Activated CD8-positive, alpha-beta memory T cell treated with anti-CD3 and anti-CD28 coated beads, Interleukin-2, amount 10 ng/mL, durations not matched to agents 7 days and 5 days (primary cell): ENCODE measurements at places on chromosomes 11 and 22.

DNA sequence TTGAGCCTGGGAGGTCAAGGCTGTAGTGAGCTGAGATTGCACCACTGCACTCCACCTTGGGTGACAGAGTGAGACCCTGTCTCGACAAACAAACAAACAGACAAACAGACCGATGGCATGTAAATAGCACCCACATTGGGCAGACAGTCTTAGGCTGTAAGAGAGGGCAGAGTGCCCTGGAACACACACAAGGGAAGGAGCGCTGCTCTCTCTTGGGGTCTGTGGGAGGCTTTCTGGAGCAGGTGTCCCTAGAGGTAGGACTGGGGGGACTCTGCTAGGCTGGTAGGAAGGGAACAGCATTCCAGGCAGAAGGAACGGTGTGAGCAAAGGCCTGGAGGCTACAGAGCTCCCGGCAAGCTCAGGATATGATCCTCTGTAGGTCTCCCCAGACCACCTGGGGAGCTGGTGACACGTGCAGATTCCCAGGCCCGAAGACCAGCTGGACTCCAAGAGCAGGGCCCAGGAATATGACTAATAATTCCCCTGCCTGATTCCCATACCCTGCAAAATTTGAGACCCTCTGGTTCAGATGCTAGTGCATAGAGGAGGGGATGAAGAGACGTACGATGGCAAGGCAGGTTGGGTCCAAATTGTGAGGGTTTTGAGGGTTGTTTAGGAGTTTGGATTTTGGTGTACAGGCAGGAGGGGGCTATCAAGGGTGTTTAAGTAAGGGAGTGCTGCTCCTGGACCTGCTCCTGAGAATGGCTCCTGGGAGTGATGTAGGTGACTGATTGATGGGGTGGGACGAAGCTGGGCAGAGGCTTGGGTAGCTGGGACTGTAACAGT, 11.6 kb downstream of the SMIM38 start:
- H3K27me3 ChIP-seq, result peaks cover 12% of the 10 kb centered on the region
- H3K4me3 ChIP-seq, result no peak overlapping the region
- H3K36me3 ChIP-seq, result no peaks in the 10 kb centered on the region

DNA sequence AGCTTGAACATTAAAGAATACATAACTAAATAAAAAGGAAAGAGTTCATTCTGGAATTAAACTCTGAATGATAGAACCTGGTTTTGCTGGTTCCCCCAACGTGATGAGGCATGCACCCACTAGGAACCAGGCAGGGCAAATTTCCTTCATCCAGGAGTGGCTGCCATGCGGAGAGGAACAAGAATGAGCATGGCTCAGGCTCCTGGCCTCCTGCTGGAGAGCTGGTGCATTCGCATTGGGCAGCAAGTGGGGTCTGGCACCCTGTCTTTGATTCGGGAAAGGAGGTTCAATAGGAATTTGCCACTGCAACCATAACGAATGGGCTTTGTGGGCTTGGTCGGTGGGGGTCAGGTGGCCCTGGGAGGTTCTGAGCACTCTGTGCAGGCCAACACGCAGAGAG, 169.8 kb upstream of the TENM4 start:
- no peaks in the 10 kb centered on the region for H3K27me3 ChIP-seq
- no peaks in the 10 kb centered on the region for H3K4me1 ChIP-seq
- no peaks in the 10 kb centered on the region for H3K36me3 ChIP-seq
- DNase-seq, result no peak

GRCh38 chr22:17855572-17856290, 81.5 kb upstream of the BID start:
- no peak for DNase-seq
- H3K27me3 ChIP-seq, result no peaks in the 10 kb centered on the region
- no peak overlapping the region for H3K27ac ChIP-seq

DNA sequence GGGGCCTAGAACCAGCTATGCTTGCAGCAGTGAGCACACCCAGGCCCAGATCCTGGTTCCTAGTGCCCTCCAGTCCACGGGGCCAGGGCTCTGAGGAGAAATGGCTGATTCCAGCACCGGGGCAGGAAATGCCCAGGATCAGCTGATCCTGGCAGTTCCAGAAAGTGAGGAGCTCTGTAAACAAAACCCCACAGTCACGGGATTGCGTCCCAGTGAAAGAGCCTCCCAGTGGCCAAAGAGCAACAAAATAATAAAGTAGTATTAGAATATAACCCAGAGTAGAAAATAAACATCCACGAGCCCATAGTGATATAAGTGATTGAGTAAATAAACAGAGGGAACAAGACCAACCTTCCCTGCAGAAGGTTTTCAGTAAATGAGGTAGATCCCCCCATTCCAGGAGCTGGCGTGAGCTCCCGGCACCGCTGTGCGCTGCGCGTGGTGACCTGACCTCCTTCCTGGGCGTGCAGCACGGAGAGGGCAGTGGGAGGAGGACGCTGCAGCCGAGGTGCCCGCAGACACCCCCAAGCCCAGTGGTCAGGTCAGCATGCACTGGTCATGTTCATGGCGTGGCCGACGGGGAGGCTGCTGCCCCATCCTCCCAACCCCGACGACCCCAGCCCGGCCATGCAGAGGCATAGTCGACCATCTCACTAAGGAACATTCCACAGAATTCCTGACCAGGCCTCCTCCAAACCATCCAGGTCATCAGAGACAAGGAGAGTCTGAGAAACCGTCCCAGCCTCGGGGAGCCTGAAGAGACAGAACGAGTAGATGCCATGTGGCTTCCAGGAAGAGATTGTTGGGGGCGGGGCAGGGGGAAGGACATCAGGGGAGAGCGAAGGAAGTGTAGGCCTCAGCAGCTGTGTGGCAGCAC, 19.8 kb downstream of the PTDSS2 start:
- no peaks in the 10 kb centered on the region for H3K36me3 ChIP-seq
- H3K4me1 ChIP-seq, result no peaks in the 10 kb centered on the region
- H3K27me3 ChIP-seq, result no peaks in the 10 kb centered on the region
- DNase-seq, result no peak
- H3K4me3 ChIP-seq, result no peak overlapping the region

GRCh38 chr11:79485694-79486093, 44.9 kb upstream of the TENM4 start:
- no peak overlapping the region for H3K4me3 ChIP-seq
- H3K36me3 ChIP-seq, result no peaks in the 10 kb centered on the region
- DNase-seq, result no peak
